ENCODE measurements at places on chromosomes 2 and 18.
A peak's percentile ranks its signal among the peaks of the same experiment; 100 is the strongest.

DNA sequence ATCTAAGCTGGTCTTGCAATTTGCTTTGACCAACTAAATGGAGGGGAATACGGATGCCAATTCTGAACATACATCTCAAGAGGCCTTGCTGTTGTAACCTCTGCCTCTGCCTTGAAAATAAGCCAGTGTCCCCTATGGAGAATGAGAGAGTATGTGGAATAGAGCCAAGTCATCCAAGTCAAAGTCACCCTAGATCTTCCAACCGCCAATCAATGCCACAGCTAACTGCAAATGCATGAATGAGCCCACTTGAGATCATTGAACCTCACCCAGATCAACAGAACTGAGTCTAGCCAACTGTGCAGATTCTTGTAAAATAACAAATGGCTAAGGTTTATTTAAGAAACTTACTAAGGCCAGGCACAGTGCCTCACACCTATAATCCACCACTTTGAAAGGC is 139.8 kb upstream of the TANK start:
- no peak for DNase-seq

- no peak for DNase-seq
These were observed 26.3 kb downstream of the GRB14 start for GRCh38 chr2:164595031-164595430.

DNA sequence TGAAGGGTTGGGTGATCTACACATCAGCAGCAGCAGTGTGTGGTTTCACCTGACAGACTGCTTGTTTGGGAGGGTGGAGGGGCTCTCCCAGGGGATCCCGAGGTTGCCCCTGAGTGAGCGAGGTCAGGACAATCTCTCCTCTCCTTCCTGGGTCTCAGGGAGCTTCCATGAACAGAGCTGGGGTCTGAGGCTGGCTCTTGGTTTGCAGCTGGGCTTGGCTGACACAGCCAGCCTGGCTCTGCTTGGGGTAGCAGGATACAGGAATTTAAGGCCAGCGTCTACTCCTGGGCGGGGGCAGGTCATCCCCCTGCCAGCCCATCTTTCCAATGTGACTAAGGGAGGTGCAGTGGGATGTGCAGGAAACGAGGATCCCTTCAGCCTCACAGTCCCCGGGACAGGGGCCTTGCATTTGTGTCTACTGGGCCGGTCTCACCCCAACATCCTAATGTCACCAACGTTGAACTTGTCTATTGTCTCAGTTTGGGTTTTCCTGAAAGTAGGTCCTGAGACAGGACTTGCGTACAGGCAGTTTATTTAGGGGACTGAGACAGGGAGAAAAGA is 262.6 kb upstream of the HDAC4 start:
- DNase-seq = no peak

GRCh38 chr2:224517963-224518362 is 67.2 kb downstream of the CUL3 start:
- DNase-seq = no peak

DNA sequence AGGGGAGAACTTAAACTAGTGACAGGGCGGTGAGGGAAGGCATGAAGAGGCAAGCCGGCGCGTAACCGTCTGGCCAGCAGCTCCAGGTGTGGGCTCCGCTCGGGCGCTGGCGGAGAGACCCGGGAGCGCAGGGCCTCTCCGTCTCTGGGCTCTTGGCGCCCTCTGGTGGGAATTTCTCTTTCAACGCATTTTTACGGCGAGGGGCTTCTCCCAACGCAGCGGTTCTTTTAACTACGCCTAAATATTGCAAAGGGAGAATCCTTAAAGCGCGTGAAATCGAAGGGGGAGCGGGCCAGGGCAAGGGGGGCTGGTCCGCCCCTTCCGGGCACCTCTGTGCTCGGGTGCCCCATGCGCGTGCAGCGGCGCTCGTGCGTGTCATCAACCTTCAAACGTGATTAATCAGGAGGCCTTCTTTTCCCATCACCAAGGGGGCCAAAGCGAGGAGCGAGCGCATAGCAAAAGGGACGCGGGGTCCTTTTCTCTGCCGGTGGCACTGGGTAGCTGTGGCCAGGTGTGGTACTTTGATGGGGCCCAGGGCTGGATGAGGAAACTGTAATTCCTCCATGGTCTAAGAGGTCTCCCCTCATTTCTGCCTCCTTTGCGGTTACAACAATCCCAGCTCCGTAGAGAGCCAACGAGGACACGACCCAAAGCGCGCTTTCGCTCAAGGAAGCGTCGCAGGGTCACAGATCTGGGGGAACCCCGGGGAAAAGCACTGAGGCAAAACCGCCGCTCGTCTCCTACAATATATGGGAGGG is 762 bp upstream of the GAD1 start:
- DNase-seq = peak; percentile 36

All from amniotic epithelial cell (primary cell).